ENCODE measurements at places on chromosomes 3 and 15.

- no peak for DNase-seq
Measured at GRCh38 chr3:71599416-71599815, 15.9 kb upstream of the FOXP1 start.

DNA sequence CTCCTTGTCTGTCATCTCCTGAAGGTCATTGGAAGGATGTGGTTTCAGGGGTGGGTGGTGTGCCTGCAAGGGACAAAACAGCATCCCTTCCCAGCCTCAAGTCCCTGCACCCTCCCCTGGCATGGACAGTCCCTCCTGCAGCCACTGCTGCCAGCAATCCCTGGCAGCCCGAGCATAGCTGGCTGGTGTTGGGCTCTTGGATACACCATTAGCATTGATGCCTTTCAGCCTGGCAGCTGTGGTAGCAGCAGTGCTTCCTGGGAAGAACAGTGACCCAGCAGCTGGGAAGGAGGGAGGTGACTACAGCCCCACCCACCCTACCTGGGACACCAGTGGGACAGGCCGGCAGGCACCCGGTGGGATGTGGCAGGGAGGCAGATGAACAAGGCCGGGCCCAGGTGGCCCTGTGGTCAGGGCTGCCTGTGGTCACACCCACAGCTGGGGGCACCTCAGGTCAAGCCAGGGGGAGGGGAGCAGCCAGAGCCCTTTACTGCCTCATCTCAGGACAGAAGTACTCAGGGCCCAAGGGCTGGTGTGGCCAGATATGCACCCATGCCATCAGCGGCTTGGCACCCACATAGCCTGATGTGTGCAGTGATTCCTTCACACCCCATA, 32.9 kb upstream of the TMEM115 start:
- no peak for DNase-seq

DNA sequence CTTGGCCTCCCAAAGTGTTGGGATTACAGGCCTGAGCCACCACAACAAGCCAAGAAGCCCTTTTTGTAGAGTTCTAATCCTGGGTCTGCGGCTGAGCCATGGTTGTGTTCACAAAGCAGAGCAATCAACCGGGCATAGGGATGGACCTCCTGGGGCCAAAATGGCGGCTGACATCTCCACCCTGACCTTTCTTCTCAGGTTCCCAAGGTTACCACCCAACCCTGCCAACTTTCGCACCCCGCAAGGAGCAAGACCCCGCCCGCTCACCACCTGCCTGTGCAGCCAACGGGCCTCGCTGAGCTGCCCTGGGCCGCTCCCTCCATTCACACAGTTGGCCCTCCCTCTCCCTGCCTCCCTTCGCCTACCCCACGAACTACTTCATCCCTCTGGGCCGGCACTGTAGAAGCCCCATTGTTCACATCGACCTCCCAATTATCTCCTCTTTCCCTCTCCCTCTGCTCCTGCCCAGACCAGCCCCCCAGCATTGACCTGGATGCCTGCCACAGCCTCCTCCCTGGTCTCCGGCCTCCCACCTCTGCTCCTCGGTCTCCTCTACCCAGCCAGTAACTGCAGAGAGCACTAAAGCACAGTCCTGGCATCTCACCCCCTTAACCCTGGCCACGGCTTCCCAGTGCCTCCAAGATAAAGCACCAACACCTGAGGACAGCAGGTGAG, 62.0 kb upstream of the TFRC start:
- no peak for DNase-seq

DNA sequence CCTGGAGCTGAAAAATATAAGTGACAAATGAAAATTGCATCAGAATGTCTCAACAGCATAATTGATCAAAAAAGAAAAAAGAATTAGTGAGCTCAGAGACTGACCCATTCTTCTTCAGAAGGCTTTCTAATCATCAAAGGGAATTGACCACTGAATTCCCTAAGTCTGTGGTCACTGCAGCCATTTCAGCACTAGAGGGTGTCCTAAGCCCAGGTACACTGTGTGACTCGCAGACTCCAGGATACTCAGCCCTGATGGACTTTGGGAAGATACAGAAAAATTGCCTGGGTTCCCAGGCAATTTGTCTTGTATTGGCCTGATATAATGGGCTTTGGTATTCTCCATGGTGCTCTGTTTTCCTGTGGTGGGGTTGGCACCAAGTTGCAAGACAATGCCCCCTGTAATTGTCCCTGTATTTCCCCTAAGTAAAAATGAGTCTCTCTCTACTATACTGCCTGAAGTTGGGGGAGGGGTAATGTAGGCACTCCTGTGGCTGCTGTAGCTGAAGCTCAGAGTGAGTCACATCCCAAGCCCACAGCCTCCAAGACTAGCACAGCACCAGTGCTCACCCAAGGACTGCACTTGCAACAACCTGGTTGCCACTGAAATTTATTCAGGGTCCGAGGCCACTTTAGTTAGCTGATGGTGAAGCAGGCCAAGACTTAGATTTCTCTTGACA, 256.0 kb upstream of the STAC start:
- DNase-seq = no peak

All from GM13977 (cell line).